Activated CD4-positive, alpha-beta T cell treated with anti-CD3 and anti-CD28 coated beads for 48 hours (primary cell): ENCODE measurements at places on chromosomes 6 and 20.
A peak's percentile ranks its signal among the peaks of the same experiment; 100 is the strongest.

- no peak for DNase-seq
Observed at GRCh38 chr6:117911660-117912059, 4.6 kb downstream of the SLC35F1 start.

DNA sequence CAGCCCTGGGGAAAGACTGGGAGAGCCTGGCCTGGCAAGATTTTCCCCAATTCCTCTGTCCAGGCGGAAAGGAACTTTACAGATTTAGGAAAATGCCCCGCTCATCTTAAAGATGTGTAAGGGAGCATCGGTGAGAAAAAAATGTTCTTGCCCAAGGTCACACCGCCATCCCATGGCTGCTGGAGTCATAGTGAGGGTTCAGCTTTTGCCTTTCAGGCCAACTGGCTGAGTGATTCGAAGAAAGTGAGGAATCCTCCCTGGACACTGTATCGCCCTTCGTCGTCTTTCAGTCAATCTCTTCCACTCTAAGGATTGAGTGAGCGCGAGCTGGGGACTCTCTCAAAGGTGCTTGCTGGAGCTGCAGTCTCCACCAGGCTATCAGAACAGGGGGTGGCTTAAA lies 1.4 kb downstream of the WFDC2 start:
- peak; percentile 18 for DNase-seq

GRCh38 chr6:130843575-130844320 lies 16.5 kb downstream of the SMLR1 start:
- no peak for DNase-seq

DNA sequence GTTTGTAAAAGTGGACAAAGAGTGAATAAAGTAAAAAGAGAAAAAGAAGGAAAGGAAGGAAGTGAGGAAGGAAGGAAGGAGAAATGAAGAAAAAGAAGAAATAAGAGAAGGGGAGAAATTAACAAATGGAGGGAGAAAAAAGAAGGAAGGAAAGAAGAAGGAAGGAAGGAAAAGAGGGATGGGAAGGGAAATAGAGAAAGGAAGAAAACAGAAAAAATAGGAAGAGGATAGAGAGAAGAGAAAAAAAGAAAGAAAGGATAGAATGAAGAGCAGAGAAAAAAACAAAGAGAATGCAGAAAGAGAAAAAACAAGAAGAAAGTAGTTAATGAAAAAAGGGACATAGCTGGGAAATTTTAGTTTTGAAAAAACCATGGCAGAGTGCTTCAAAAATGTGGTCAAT lies 361.8 kb downstream of the EPHA7 start:
- no peak for DNase-seq

DNA sequence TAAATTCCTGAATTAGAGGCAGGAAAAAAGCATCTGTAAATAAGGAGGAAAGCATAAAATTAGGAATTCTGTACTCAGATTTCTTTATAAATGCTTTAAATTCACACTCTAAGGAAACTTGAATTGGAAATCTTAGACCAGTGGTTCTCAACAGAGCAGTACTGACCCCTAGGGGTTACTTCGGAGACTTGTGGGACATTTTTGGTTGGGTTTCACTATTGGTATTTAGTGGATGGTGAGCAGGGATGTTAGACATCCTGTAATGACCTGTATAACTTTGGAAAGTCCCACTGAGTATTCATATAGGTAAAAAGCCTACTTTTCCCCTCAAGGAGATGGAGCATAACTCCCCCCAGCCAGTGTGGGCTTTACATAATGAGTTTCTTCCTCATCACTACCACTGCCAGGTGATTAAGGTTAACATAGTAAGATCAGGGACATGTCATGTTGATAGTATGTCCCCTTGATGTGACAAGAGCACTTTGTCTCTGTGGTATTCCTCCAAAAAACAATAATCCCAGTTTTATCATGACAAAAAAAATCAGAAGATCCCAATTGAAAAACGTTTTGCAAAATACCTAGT lies 31.0 kb downstream of the GLO1 start:
- peak; percentile 25 for DNase-seq

- DNase-seq: peak; percentile 93
Observed at GRCh38 chr20:18137412-18138265, at the start of the genes KAT14 and PET117. Gene KAT14, plus strand, starts transcription at chr20:18137863. Its CDS starts 4,798 bp downstream, at chr20:18142661. Gene PET117, plus strand, starts transcription at chr20:18137863. Its CDS starts 93 bp downstream, at chr20:18137956.

- DNase-seq: no peak
Observed at GRCh38 chr6:138418118-138418742, 14.2 kb downstream of the HEBP2 start.

DNA sequence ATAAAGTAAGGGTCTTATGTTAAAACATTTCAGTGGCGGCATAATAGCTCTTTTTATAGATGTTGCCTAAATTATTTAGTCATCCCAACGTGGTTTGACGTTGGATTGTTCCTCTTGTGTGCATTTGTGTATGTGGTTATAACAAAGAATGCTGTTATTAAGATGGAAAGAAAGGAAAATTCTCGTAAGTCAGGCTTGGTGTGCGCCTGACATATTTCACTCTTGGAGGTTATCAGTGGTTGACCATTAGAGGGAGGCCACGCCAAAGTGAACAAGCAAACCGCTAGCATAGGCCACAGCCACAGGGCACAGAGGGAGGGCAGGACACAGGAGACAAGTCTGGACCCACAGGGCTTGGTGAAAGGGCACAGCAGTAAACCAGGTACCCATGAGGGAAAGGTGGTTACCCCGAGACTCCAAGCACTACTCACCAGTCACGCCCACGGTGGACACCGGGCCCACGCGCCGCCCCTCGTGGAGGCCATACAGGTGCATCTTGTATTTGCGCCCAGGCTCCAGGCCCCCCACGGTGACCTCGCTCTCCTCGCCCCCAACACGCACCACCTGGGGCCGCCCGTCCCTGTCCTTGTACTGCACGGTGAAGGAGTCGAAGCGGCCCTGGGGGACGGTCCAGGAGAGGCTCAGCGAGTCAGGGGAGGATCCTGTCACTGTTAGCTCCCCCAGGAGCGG lies 22.9 kb downstream of the CYP21A2 start:
- no peak for DNase-seq

- no peak for DNase-seq
Observed at GRCh38 chr20:49880177-49880576, 35.2 kb downstream of the SPATA2 start.

- DNase-seq: peak; percentile 75
Observed at GRCh38 chr20:31861385-31862156, 8.8 kb downstream of the DUSP15 start.

DNA sequence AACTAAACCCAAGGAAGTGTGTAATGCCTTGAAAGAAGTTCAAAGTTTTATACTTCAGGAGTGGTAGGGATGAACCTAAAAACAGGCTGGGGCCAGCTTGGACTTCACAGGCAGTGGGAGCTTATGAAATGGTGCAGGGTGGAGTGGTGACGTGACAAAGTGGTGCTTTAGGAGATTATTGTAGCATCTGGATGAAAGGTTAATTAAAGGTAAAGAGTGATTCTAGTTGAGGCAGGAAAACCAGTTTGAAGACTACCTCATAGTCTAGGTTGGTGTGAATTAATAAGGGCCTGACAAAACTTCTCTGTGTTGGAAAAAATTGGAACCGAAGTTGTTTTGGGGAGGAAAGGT lies 30.5 kb upstream of the GMDS start:
- DNase-seq: no peak

- DNase-seq: no peak
Observed at GRCh38 chr20:62749851-62750445, 41.3 kb downstream of the NTSR1 start.

- DNase-seq: no peak
Observed at GRCh38 chr20:45701104-45701503, 734 bp upstream of the WFDC13 start.

- no peak for DNase-seq
Observed at GRCh38 chr6:54935739-54936138, 89.2 kb downstream of the FAM83B start.

DNA sequence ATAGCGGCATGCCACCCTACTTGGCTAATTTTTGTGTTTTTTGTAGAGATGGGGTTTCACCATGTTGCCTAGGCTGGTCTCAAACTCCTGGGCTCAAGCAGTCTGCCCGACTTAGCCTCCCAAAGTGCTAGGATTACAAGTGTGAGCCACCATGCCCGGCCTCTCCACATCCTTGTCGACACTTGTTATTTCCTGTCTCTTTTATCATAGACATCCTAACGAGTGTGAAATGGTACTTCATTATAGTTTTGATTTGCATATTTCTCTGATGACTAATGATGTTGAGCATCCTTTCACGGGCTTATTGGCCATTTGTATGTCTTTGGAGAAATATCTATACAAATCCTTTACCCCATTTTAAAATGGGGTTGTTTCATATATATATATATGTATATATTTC lies 39.0 kb upstream of the ASXL1 start:
- peak; percentile 14 for DNase-seq

- DNase-seq: no peak
Observed at GRCh38 chr6:10613077-10613476, 81.3 kb downstream of the C6orf52 start.

DNA sequence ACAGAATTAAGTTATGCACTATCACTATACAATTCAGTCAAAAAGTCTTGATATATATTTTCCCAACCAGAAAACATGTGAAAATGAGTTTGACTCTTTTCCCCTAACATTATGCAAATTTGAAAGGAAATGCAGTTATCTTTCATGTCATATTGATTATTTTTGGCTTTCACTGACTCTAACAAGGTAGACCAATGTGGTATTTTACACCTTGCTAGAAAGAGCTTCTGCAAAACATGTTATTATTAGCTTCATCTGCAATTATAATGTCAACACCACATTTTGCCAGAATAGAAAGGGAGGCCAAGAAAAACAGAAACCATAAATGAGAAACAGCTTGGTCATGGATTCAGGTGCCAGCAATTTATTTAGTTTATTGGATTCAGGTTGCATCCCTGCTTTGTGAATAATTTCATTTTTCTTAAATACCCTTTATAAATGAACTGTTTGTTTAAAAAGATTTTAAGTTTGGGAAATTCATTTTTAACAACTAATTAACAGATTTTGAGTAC lies 226.1 kb upstream of the GJE1 start:
- no peak for DNase-seq

DNA sequence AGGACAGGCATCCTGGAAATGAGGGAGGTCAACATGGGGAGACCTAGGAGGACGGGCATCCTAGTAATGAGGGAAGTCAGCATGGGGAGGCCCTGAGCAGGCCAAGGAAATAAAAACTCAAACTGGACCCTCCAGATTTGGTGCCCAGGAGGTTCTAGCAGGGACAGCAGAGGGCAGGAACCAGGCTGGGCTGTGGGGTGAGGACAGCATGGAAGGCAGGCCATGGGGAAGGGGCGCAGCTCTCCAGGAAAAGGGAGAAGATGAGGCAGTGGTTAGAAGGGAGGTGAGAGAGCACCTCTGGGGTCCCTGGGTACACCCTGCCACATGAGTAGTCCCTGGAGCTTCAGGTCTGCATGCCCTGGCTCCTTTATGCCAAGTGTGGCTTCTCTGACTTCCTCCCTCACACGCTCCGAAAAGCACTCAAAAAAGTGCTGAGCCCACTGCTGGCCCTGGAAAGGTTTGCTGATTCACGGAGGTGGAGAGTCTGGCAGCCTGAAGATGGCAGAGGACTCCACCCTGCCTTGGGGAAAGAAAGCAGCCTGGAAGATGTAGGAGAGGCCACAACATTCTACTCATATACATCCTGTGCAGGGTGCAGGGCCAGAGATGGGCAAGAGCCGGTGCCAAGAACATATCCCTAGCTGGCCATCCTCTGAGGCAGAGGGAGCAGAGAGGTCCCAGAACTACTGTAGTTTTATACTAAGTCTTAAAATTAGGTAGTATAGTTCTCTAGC lies 154.9 kb downstream of the MRPL14 start:
- no peak for DNase-seq

GRCh38 chr6:90222008-90222407 lies 74.6 kb downstream of the BACH2 start:
- DNase-seq: no peak

DNA sequence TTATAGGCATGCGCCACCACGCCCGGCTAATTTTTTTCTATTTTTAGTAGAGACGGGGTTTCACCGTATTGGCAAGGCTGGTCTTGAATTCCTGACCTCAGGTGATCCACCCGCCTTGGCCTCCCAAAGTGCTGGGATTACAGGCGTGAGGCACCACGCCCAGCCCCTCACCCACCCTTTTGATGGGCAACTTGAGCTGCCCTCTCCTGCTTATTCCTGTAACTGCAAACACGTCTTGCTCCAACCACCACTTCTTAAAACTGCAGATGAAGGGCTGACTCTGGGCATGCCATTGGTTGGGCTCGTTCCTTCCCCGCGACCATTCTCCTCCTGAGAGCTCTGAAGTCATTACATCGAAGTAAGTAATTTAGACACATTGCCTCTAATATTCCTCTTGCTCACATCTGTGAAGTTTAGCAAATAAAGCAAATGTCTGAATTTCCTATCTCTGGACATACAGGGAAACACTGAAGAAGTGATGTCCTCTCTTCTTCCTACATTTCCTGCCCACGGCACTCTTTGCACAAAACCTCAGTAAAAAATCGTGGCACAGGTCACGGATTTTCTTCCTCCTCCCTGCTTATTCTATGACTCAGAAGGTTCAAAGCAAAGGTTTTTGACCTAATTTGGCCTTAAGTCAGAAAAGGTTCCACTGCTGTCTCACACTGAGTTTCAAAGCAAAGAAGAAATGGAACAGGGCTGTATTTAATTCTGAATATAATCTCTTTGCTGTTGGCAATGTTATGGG lies 117.5 kb downstream of the GMPR start:
- DNase-seq: no peak

DNA sequence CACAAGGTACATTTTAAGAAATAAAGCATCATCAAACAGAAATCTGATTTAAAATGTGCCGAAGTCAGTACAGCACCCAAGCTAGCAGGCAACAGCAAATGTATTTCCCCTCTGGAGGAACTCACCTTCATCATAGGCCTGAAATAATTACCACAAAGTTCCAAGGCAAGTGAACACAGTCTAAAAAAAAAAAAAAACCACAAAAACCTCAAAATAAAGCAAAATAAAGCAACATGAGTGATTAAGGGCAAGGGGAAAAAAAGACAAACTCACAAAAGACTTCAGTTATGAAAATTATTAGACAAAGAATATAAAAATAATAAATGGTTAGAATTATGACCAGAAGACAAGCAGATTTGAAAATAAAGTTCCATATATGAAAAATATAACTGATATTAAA lies 10.4 kb downstream of the GPR63 start:
- DNase-seq: no peak

DNA sequence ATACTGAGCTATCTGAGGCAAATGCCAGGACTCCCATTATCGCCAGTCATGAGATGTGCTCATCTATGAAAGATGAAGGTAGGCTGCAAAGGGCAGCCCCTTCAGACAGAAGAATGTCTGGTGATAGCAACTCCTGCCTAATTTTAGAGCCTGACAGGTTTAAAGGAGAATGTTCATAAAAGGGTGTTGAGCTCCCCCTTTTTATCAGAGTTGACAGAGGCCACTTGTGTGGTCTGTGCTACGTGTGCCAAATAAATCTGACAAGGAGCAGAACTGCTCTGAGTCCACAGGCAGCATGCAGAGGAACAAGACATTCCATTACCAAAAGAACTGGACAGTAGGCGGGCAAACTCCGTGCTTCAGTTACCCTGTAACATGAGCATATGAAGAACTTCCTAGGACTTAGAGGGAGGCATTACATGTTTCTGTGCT lies 101.8 kb downstream of the PREP start:
- DNase-seq: no peak
